ENCODE measurements at places on chromosomes 16 and 17.

GRCh38 chr17:72587156-72587555 is 466.3 kb downstream of the SOX9 start:
- no peak for DNase-seq

GRCh38 chr17:15945527-15946191 is 729 bp downstream of the ADORA2B start:
- DNase-seq: no peak

- no peak for DNase-seq
Measured at GRCh38 chr16:11972128-11972527, 4.4 kb upstream of the SNX29 start.

GRCh38 chr17:39196241-39196807 is 1.1 kb downstream of the CACNB1 start:
- no peak for DNase-seq
